ENCODE measurements at places on chromosomes 4 and X.

GRCh38 chrX:5936438-5936837 lies 292.2 kb downstream of the NLGN4X start:
- DNase-seq: no peak

DNA sequence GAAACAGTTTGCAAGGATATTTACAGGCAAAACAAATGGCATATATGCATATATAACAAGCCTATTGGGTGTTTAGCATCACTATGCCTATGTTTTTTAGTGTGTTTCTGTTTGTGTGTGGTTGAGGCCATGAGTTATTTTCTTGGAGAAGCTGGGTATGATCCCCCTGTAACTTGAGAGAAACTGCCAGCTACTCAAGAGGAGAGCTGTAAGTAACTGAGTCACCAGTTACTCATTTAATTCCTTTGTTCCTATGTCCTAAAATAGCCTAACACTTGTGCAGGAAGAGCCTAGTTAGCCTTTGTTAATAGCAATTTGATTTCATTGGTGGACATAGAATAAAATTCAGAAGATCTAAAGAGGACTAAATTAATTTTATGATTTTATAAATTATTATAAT lies 79.1 kb downstream of the PWWP3B start:
- no peak for DNase-seq

- DNase-seq: no peak
Measured at GRCh38 chr4:161457311-161457710, 706.5 kb downstream of the FSTL5 start.

GRCh38 chr4:54482529-54483200 lies 175.1 kb upstream of the KIT start:
- no peak for DNase-seq

GRCh38 chr4:139639654-139640053 lies 26.0 kb upstream of the MGST2 start:
- no peak for DNase-seq

DNA sequence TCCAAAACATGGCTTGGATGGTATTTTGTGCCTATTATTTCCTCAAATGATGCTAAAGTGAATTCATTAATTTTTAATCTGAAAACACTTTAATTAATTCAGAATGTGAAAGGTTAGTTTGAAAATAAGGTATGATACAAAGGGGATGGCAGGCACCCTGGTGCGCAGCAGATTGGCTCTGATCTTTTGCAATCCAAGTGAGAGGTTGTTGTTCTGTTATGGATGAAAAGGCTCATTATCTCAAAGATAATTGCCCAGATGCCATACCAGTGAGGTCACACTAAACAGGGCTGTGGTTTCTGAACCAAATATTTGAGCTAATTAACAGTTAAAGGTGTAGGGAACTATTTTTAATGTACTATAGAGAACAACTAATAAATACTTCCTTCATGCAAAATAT lies 504.9 kb downstream of the RAPGEF2 start:
- no peak for DNase-seq

DNA sequence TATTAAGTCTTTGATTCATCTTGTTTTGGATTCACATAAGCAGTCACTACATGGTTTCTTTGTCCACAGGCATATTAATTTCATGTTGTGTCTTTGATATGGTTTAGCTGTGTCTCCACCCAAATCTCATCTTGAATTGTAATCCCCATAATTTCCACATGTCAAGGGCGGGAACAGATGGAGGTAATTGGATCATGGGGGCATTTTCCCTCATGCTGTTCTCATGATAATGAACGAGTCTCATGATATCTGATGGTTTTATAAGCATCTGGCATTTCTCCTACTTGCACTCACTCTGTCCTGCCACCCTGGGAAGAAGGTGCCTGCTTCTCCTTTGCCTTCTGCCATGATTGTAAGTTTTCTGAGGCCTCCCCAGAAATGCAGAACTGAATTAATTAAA lies 1811.2 kb upstream of the PCDH10 start:
- no peak for DNase-seq

DNA sequence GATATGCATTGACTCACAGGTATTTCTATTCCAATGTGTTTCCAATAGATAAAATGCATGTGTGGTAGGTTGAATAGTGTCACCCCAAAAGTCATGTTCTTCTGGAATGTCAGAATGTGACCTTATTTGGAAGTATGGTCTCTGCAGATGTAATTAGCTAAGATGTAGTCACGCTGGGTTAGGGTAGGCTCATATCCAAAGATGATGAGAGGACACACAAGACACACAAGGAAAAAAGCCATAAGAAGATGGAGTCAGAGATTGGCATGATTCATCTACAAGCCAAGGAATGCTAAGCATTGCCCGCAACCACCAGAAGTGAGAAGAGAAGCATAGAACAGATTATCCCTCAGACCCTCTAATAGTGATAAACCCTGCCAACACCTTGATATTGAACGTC lies 17.5 kb downstream of the ZNF330 start:
- DNase-seq: no peak

- no peak for DNase-seq
Measured at GRCh38 chr4:86633854-86634253, 39.7 kb downstream of the PTPN13 start.

GRCh38 chrX:19708683-19709082 lies 178.7 kb downstream of the SH3KBP1 start:
- no peak for DNase-seq

GRCh38 chr4:173932701-173933100 lies 350.8 kb downstream of the FBXO8 start:
- no peak for DNase-seq

- DNase-seq: no peak
Measured at GRCh38 chr4:3340700-3341083, 47.9 kb downstream of the RGS12 start.

DNA sequence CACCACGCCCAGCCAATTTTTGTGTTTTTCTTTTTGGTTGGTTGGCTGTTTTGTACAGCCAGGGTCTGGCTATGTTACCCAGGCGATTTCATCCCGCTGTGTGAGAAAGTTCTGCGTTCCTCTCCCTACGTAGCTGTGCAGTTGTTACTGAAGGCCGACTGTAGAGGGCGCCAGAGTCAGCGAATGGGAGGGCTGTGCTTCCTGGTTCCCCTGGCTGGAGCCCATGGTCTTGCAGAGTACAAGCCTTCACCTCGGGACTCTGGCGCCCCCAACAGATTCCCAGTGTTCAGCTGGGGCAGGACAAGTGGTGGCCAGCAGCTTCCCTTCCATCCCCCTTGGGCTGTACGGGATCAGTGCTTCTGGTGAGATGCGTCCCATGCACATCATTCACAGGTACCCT lies 5.6 kb upstream of the CT45A1 start:
- no peak for DNase-seq

DNA sequence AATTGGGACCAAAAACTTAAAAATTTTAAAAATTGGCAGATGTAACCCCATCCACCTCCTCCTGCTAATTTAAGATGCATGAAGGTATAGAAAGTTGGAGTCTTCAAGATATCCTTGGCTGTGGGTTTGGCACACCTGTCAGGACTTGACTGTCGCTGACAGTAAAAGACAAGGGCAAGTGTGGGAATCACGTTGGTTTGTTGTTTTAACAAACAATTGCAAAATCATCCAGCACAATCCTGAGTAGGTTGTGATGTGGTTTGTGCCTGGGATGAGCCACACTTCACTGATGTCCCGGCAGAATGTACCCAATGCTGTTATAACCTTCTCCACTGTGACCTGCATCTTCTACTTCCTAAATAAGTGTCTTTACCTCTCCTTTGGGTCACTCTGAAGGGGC lies 24.0 kb downstream of the HOPX start:
- no peak for DNase-seq

DNA sequence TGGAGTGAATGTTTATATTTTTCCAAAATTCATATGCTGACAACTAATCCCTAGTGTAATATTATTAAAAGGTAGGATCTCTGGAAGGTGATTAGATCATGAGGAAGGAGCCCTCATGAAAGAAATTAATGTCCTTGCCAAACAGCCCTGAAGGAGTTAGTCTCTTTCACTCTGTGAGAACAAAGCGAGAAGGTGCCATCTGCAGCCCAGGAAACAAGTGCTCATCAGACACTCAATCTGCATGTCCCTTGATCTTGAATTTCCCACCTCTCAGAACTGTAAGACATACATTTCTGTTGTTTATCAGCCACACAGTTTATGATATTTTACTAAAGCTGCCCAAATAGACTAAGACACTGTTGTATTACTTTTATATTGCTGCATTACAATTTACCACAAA lies 1283.4 kb downstream of the PCDH7 start:
- DNase-seq: no peak

DNA sequence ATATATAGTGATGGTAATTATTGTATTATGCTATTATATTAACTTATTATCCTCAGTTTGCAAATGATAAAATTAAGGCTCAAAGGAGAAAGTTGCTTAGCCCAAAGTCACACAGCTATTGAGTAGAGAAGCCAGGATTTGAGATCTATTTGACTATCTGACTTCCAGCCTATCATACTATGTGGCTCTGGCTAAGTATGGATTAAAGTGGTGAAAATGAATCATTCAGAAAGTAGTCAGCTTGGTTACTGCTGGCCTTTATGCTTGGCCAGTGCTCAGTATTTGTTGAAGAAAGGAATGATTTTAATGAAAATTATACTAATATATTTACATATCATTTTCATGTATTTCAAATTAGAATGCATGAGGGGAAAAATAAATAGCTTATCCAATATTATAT lies 219.8 kb downstream of the SHROOM3 start:
- no peak for DNase-seq

GRCh38 chrX:67568769-67569168 lies 24.9 kb downstream of the AR start:
- no peak for DNase-seq

DNA sequence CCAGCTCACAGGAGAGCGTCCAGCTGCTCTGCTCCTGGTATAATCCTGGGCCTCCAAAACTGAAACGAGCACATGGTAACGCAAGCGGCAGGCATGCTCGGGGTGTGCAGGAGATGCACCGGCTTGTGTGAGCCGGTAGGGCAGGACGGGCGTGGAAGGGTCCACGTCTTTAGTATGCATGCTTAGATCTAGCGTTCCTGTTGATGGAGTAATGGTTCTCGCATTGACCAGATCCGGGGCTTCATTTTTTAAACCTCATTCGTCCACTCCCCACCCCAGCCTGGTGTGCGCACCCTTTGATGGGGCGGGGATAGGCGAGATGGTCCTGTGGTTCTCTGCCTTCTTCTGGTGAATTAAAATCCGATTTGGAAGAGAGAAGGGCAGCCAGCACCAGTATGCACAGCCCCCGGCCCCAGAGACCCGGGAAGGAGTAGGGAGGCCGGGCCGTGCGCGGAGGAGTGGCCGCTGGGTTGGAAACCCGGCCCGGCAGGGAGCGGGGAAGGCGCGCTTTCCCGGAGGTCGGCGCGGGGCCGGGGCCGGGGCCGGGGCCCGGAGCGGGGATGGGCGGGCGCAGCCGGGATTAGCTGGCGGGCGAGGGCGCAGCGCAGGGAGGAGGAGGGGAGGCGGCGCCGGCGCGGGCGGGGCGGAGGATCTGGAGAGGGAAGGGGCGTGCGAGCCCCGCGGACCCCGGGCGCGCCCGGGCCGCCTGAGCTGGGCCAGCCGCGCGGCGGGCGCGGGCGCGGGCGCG lies 39.9 kb downstream of the FAM149A start:
- DNase-seq: no peak

GRCh38 chrX:9995855-9996339 lies 28.7 kb downstream of the CLDN34 start:
- peak; percentile 54 for DNase-seq

DNA sequence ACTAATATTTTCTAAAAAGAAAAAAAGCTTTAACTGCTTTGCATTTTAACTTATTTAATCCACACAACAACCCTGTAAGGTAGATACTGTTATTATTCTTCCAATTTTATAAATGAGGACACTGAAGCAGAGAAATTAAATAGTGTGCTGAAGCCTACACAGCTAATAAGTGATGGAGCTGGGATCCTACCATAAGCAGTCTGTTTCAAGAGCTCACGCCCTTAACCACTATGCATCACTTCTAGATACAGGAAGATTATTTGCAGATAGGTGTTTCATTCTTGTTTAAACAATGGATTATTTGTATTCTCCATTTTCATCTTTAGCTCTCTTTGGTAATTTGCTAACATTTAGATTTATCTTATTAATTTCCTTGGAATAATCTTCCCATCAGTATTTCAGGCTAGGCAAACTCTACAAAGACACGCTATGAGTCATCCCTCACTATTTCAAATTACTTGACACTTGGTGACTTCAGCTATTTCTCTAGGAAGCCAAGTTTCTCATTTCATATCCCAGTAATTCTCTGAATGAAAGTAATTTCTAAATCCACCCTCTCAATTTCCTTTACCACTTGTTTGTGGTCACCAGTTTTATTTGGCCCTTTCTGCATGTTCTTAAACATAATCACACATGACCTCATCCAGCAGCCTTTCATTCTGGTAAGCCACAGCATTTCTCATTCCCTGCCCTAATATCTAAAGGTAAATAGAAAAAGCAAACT lies 67.3 kb downstream of the ASB9 start:
- no peak for DNase-seq

DNA sequence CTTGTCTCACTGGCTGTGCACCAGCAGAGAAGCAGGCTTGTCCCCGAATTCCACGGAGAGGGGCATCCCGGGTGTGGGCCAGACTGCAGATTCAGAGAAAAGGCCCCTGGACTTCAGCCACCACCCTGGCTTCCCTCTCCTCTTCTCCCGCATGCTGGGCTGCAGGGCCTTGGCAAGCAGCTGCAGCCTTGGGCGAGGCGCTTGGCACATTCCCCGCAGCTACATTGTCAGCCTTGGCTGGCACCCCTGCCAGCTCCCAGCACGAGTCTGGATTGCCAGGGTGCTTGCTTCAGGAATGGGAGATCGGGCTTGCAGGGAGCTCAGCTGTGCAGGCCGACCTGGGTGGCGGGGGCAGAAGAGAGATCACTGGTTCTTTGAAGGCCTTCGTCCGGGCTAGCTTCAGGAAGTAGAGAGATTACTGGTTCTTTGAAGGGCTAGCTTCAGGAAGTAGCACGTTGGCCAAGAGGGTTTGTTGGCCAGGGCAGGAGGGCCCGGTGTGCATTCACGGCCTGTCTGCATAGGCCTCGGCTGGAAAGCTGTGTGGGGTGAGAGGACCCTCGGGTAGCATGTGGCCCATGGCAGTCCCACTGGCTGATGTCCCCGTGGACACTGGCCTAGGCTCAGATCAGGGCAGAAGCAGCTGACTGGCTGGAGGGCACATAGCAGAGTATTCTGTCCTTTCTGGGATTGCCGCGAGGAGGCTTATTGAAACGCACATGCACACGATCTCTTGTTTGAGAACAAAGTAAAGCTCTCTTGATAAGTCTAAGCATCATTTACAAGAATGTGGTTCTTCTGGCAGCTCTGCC lies 2.7 kb downstream of the ABCD1 start:
- DNase-seq: no peak

DNA sequence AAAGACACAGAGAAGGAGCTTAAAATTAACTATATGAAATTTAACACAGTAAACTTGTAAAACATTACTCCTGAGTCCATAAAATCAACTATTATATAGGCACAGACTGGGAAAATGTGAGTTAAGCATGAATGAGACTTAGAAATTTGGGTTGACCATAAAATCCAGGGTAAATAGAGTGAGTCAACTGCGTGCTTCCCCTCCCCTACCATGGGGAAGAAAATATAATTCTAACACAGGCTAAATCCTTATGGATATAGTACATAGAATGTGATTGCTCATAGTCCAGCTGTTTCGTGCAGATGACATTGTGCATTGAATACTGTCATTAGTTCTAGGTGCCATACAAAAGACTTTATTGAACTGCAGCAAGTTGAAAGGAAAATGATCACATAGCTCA lies 42.2 kb downstream of the KLHL5 start:
- DNase-seq: no peak

Measured in activated effector memory CD4-positive, alpha-beta T cell treated with Interleukin-2 at 50 U/mL for 16 hours (primary cell).